NCI-H2081 (cell line): ENCODE measurements at places on chromosomes 2 and 18.

- DNase-seq = peak; percentile 53
Measured at GRCh38 chr18:30971338-30971956, 71.1 kb downstream of the DSC3 start.

- no peak for DNase-seq
Measured at GRCh38 chr18:34862561-34862960, 152.5 kb downstream of the DTNA start.

DNA sequence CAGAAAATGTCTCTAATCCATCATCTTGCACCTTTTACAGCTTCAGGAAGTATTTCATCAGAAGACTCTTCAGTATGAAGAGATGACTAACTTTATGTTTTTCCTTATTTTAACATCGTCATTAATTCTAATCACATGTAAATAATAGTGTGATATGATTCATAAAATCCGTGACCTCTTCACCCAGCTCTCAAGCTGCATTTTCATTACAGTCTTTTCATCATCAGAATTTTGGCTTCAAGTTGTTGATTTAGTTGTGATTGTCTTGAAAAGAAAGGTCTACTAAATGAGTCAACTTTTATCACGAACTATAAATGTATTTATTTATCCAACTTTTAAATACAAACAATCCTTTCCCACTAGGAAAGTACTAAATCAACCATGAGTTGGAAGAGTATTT, 410.3 kb downstream of the LRP1B start:
- no peak for DNase-seq

GRCh38 chr2:182914852-182915251, 48.4 kb upstream of the FRZB start:
- no peak for DNase-seq

DNA sequence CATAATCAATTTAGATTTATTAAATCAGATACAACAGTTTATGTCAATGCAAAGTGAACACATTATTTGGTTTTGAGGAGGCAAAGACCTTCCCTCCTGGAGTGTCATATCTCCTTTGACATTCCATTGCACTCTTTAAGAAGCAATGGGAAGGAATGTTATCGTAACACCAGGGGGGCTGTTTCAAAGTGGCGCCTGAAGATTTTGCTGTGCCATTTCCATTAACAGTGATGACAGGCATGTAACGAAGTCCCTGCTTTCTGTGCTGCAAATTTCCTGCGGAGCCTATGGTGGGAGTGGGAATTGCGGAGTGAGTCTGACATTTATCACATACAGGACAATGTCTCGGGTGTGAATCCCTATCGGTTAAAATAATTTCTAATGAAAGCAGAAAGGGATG, 499.6 kb upstream of the RAB6C start:
- no peak for DNase-seq

DNA sequence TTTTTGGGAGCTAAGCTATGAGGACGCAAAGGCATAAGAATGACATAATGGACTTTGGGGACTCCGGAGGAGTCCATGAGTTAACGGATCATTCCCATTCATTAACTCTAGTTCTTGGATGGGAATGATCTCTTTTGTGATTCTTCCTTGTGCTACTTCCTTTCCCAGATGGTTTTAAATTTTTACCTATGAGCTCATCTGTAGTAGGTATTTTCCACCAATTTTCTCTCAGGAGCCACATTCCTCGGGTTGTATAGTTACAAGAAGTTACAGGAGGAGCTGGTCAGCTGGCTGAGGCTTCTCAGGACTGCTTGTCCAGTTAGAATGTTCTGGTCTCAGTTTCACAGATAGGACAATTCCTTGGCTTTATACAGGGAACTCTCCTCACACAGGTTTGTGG, 42.9 kb upstream of the LPIN2 start:
- DNase-seq = no peak

- DNase-seq = no peak
Measured at GRCh38 chr2:119520696-119521432, 3.4 kb downstream of the SCTR start.

- peak; percentile 98 for DNase-seq
Measured at GRCh38 chr2:54115284-54116137, at the start of gene ACYP2. Gene ACYP2, plus strand, starts transcription at chr2:54115615.

DNA sequence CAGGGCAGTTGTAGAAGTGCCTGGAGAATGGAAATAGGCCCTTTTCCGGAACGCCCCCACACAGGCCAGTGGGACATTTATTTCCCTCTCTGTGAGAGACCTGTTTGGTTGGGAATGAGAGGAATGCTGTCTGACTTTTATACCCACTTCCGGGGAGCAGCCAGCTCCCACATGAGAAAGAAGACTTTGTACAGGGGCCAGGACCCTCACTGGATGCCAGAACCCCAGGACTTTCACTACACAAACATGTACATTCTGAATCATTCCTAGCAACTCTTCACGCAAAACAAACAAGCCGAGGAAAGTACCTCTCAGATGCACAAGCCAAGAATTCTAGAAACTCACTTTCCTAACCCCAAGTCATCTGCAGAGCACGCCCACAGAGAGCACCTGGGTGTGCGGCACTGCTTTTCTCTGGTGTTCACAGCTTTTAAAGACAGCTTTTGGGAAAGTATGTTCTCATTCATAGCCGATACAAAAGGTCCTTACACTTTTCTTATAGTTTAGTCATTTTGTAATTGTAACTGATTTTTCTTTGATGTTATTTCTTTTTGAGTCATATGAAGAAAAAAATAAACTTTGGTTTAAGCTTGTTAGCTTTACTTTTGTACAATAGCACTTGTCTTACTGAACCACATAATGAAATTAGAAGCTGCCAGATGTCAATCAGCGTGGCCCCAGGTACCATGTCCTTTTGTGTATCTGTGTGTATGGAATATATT, 856.1 kb upstream of the ID2 start:
- peak; percentile 13 for DNase-seq
